Endodermal cell (in vitro differentiated cells): ENCODE measurements at places on chromosomes 11 and 22.
A peak's percentile ranks its signal among the peaks of the same experiment; 100 is the strongest.

DNA sequence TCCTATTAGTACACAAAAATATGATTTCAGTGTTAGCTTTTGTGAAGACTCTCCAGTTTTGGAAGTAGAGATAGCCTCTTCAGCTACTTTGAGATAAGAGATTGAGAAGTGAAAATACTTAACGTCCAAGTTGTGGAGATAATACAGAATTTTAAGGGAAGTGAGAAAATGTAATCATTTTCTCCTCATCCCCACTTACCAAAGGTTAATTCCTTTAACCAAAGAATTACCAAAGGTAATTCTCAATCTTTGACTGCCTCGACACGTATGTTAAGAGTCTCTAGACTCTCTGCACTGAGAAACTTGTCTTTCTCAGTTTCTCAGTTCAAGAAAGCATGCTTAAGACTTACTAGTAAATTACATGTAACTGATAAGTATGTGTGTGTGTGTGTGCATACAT lies 15.3 kb downstream of the C11orf54 start:
- no peak for DNase-seq

DNA sequence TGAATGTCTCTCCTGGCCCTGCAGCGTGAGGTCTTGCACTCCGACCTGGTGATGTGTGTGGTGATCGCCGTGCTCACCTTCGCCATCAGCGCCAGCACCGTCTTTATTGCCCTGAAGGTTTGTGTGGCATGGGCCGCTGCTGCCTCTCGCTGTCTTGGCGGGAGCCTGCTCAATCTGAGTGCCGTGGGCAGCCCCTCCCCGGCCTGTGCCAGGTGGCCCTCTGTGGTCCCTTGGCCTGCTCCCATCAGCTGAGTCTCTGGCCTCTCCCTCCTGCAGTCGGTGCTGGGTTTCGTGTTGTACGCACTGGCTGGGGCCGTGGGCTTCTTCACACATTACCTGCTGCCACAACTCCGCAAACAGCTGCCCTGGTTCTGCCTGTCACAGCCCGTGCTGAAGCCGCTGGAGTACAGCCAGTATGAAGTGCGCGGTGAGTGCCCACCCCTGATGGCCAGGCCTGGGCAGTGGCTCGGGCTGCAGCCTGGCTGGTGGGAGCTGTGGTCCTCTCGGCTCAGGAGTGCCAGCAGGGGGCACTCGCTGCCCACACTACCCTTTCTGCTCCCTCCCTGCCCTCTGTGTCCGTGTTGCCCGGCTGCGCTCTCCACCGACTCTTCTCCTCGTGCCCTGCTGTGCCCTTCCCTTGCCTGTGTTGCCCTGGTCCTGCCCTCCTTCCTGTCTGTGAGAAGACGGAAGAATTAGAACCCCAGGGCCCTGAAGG lies 10.2 kb downstream of the PCNX3 start:
- DNase-seq, result peak; percentile 81

DNA sequence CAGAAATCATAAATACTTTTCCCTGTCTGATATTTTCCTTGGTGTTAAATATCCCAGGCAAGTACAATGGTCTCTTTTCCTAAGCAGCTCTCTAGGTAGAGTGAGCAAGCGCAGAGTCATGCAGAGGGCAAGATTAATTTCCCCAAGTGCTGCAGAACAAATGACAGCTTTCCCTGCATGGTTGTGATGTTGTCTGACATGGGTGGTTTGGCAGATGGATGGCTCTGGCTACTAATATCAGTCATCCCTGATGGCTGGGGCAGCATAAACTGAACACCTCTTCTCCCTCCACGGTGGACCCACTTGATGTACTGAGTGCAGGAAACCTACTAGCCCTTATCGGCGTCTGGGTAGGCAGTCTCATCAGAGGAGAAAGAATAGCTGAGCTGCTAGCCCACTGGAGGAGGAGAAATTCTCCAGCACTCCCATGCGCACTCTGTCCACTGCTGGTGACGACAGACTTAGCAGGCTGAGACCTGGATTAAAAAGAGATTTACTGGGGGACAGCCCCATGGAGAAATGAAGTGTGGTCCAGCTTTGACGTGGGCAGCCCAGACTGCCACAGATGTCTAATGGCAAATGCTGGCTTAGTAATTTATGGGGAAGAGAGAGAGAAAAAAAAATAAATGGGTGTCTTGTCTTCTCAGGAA lies 202.9 kb downstream of the DBX1 start:
- DNase-seq, result no peak

- peak; percentile 62 for DNase-seq
Observed at GRCh38 chr11:33735271-33736147, 714 bp downstream of the CD59 start.

DNA sequence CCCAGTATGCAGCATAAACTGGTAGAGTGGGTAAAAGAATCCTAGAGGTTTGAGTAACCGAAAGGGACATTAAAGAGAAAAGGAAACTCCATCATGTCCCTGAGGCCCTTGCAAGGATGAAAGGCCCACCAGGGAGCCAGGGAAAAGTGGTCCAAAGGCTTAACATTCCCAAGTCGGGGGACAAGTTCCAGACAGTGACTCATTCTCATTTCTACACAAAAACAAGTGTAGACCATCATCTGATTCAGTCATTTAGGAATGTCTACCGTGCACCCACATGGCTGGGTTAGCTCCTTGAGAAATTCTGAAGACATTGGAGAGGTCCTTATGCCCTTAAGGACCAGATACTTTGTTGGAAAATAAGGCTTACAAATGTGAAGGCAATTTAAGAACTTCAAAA lies 4.8 kb upstream of the NOX4 start:
- DNase-seq, result peak; percentile 67

DNA sequence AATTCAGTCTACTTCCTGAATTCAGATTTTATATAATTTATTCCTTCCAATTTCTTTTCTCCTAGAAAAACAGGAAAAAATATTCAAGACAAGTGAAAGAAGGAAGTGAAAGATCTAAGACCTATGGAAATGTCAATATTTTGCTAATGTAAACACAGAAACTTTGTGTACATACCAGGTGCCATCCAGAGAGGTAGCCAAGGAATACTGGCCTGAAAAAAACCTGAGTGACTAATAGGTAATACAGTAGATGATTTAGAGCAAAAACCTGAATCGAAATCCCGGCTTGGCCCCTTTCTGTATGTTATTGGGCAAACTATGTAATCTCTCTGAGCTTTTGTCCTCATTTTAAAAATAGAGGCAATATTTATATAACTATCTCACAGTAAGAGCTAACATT lies 59.2 kb upstream of the FSHB start:
- no peak for DNase-seq

GRCh38 chr11:62030071-62030684 lies 62.7 kb upstream of the FTH1 start:
- peak; percentile 80 for DNase-seq
